Ammon's horn (tissue), 1 donor: ENCODE measurements at places on chromosomes 11 and 22.

GRCh38 chr11:14612694-14613093 is 30.9 kb upstream of the PDE3B start:
- no peak for DNase-seq

- peak; percentile 53 for DNase-seq
Observed at GRCh38 chr11:60860943-60861342, 5.2 kb upstream of the PTGDR2 start.

DNA sequence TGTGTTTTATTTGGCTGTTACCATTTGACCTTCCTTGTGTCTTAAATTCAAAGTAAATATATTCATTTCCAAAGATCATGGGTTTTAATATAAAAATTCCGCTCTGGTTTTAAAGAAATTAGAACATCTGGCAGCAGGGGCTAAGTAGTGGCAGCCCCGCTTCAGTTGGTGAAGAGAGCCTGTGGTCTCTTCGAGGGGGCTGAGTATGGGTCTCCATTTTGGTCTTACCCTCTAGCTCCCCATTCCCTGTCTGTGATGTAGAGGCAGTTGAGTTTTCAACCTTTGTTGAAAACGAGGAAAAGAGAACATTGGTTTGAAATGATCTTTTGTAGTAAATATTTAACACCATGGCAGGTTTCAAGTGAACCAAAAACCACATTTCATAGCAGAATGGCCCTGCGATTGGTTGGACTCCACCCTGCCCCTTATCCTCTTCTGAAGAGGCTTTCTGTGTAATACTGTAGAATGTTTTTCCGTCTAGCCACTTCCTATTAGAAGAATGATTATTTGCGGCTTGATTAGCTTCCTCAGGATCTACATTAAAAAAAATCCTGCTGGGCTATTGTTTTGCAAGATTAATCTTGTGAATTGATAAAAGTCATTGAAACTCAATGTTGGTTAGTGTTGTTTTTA is 17.7 kb downstream of the APLP2 start:
- DNase-seq: no peak

- DNase-seq: no peak
Observed at GRCh38 chr11:124193221-124194010, 10.3 kb downstream of the OR10D3 start.

- DNase-seq: peak; percentile 89
Observed at GRCh38 chr22:30574095-30574981, at the start of gene GAL3ST1. Gene GAL3ST1, minus strand, starts transcription at chr22:30574665. Its CDS starts 17,273 bp downstream, at chr22:30557392.

GRCh38 chr11:57458410-57459163 is 1.7 kb upstream of the RTN4RL2 start:
- DNase-seq: no peak

GRCh38 chr22:35905894-35906293 is 122.7 kb downstream of the RBFOX2 start:
- no peak for DNase-seq

- DNase-seq: no peak
Observed at GRCh38 chr11:61555051-61555969, 25.6 kb downstream of the SYT7 start.

DNA sequence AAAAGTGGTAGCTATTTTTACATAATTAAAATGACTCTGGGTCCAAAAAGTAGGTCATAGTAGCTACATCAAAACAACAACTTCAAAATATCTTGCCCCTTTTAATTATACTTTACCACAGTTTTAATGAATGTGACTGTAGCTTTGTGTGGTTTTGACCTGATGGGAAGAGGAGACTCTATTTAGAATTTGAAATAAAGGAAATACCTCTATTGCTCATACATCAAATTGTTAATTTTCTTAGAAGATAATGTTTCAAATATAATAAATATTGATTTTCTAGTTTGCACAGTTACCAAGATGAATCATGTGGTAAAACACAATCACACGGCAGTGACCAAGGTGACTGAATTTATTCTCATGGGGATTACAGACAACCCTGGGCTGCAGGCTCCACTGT is at the start of gene OR8K1:
Gene OR8K1, plus strand, starts transcription at position 301 of the 400 bp plus-strand sequence. Its CDS starts 0 bp downstream, at position 301.
- DNase-seq: no peak
